ENCODE measurements at places on chromosomes 13 and 19. TPM values are rescaled to one million over a fixed set of nuclear protein-coding genes. Genes with fewer than 3 reads are reported as not detected.

The ACTL9 gene
- not detected for total RNA-seq

The CFD gene
- total RNA-seq = 3.6 TPM

The TMEM255B gene
- total RNA-seq = 1.2 TPM

The ABHD13 gene
- total RNA-seq = 4.8 TPM

The ZNF880 gene
- not detected for total RNA-seq
